ENCODE measurements at places on chromosomes 6 and 20.

GRCh38 chr6:38192487-38192886 lies 373.0 kb downstream of the ZFAND3 start:
- no peak for DNase-seq

GRCh38 chr6:127367023-127367375 lies 23.6 kb upstream of the ECHDC1 start:
- no peak for DNase-seq

DNA sequence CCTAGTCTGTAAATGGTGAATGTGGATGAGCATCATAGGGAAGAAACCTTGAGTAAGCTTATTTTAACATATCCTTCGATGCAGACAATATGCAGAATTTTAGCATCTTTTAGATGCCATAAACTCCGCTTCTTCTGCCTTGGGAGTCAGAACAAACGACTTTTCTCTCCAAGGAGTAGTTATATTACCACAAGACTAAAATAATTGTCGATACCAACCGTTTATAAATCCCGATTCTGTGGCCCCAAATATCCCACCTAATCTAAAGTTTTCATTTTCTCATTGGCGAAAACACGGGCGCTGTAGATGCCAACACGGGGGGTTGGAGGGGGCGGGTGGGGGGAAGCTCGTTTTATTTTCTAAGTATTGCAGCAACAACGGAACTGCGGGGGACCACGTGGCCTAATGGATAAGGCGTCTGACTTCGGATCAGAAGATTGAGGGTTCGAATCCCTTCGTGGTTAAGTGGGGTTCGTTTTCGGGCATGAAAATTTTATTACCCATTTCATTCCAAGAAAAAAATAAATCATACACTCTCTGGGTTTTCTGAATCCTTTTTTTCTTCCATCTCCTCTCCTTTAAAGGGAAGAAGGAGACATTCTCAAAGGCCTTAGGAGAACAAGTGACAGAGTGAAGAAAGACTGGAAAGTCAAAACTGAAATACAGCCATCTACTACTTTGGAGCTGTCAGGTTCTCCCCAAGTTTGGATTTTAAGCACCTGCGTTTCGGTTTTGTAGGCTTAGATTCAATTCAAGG lies 65.5 kb upstream of the BTN3A2 start:
- no peak for DNase-seq

DNA sequence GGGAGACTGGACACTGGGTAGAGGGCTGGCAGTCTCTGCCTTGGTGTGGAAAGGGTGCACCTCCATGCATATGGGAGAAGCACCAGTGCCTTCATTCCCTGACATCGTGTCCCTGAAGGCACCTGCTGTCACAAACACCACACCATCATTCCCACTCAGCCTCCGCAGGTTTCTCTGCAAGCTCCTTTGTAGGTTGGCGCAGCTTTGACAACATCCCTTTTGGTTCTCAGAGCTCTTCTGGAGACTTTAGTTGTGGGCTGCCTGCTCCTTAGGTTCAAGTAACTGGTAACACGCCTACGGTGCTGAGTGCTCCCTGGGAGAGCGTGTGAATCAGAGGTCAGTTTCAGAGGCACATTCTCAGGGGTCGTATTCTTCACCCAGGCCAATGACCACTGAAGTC lies 50.2 kb upstream of the TULP4 start:
- DNase-seq: no peak

DNA sequence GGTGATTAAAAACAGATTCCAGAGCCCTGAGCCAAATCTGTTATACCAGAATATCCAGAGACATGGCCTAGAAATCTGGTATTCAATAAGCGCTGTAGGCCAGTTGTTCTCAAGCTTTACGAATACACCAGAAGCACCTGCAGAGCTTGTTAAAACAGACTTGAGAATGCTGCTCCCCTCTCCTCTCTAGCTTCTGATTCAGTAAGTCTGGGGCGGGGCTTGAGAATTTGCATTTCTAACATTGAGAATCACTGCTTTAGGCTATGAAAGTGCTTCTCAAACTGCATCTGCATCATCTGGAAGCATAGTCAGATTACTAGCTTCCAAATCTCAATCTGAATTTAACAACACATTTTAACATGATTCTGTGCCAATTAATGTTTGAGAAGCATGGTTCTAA lies 20.5 kb upstream of the MAN1A1 start:
- DNase-seq: no peak

DNA sequence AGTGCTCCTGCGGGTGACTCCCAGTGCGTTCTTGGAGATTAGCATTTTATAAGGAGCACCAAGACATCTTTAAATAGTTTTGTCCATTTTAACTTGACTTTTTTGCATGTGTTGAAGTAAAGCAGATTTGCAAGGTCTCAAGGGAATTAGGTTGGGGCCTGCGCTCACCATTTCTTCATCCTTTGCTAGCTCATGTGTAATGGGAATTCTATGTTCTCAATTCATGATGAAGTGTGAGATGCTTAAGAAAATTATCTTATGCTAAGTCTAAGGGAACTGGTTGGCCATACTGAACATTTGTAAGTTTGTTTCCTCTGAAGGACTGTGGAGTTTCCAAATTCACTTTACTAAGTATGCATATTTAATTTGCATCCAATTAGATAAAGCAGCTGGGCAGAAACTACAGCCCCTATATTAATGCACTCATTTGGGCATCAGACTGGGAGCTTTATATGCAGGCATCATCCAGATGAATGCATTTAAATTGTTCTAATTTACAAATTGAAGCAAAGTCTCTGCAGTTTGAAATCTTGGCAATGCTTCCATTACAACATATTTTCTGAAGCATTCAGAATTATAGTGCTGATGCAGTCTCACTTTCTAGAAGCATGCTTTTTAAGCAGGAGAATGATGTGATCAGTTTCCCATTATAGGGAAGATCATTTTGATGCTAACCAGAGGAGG lies 108.3 kb upstream of the AKAP12 start:
- no peak for DNase-seq

DNA sequence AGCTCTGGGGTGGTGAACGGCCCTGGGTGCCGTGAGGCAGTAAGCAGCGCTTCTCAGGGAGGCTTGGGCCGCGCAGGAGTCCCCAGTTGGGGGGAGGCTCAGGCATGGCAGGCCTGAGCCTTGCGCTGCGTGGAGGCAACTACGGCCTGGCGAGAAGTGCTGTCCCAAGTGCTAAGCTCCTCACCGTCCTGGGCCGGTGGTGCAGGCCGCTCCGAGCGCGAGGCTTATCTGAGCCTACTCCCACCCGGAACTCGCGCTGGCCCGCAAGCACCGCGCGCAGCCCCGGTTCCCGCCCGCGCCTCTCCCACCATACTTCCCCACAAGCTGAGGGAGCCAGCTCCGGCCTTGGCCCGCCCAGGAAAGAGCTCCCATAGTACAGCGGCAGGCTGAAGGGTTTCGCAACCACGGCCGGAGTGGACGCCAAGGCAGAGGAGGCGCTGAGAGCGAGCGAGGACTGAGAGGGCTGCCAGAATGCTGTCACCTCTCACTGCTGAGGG lies 1.8 kb upstream of the WRNIP1 start:
- no peak for DNase-seq

- no peak for DNase-seq
Measured at GRCh38 chr6:13767121-13767808, 47.1 kb downstream of the MCUR1 start.

DNA sequence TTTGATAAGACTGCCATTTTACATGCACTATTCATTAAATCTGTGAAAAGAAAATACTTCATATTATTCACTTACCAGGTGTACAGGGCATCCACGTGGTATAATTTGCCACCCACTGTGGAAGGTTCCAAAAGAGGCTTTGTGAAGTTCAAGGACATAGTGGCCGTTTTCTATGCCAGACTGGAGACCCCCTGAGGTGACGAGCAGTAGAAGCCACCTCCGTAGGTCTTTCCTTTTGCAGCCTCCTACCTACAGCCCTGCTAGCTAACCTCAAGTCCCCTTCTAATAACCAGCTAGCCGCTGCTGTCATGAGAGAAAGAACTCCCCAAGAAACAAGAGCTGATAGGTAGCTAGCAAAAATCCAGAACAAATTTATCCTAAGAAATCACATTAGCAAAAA lies 110.5 kb downstream of the ARHGAP18 start:
- DNase-seq: no peak

GRCh38 chr20:60999250-60999649 lies 252.8 kb upstream of the CDH4 start:
- no peak for DNase-seq

DNA sequence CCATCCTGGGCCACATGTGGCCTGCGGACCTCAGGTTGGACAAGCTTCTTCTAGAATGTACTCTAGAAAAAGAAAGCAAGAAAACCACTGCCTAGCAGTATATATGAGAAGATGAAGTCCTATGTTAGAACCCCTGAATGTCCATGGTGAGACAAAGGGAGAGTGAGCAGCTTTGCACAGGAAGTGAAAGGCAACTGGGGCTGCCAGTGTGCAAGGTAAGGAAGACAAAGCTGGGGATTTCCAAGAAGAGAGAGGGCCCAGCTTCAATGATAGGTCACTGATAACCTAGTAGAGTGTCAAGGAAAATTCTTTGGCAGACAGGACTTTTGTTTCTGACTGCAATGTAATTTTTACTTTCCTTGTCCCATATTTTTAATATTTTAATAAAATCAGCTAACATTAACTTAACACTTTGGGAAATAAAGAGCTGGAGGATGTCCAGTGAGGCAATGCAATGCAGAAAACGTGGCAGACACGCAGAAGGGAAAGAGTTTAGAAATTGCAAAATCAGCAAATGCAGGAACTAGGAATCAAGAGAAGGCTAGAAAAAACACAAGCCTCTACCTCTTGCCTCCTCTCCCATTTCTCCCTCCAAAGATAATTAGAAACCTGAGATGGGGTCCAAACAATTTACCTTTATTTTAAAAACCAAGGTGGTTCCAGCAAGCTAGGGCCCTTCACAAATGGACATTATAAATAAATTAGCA lies 47.4 kb downstream of the CYP39A1 start:
- no peak for DNase-seq

DNA sequence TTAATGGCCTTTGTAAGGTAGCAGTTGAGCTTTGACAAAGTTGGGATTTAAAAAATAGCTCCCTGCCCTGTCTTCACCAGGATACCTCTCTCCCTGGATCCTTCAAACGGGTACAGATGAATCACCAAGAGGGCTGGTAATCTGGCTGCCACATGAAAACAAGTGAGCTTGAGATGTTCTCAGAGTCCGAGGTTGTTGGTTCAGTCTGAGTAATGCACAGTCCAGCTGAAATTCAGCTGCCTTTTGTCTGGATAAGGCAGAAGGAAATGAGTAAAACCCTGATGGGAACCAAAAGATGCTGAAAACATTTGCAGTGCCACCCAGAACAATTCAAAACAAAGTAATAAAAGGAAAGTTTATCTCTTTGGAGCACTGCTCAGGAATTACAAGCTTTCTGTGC lies 86.8 kb downstream of the GJA1 start:
- DNase-seq: no peak

GRCh38 chr20:1528811-1529210 lies 28.7 kb downstream of the SIRPD start:
- DNase-seq: no peak

GRCh38 chr6:81864124-81864523 lies 111.6 kb upstream of the TENT5A start:
- DNase-seq: no peak

GRCh38 chr6:44194326-44194725 lies 22.4 kb upstream of the MYMX start:
- no peak for DNase-seq

DNA sequence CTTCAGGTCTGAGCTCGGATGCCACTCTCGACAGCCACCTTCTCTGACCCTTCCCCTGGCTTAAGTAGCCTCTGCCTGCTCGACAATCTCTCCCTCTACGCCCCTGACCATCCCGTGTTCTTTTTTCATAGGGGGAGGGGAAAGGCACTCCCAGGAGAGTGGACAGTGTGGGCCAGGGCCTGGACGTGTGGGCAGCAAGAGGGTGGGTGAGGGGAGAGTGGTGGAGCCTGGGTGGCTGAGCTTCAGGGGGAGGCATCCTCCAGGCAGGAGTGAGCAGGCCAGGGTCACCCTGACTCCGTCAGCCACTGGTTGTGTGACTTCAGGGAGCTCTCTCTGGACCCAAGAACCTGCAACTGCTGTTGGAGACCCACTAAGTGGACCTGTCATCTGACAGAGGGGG lies 92.7 kb downstream of the CEBPB start:
- no peak for DNase-seq

DNA sequence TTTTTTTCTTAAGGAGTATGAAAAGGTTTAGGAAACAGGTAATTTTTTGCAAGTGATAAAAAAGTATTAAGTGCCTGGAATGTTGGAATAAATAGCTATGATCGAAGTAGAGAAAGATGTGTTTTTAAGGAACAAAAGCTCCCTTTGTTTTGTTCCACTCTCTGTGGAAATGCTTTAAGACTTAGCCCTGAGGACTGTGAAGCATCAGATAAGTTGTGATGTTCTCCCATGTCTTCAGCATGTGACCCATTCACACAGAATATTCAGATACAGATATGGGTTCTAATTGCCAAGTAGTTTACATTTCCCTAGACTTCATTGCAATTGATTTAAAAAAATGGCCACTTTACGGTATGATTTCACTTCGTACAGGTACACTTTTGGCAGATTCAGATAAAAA lies 80.6 kb downstream of the KCNQ5 start:
- DNase-seq: no peak

DNA sequence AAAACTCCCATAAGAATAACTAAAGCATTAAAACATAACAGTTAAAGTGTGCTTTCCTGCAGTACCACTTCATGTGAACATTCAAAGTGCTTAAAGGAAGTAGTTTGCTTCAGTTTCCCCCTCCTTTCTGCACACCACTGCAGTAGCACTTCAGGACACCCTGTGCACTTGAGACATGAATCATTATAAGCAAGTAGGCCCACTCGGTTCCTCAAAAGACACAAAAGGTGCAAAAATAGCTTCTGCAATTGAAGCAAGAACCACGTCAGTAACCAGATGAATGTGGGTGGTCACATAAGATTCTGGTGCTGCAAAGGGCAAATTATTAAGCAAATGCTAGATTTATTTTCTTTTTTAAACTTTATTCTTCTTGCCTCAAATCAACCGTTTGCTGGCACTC lies 160.6 kb downstream of the HIVEP2 start:
- DNase-seq: no peak

DNA sequence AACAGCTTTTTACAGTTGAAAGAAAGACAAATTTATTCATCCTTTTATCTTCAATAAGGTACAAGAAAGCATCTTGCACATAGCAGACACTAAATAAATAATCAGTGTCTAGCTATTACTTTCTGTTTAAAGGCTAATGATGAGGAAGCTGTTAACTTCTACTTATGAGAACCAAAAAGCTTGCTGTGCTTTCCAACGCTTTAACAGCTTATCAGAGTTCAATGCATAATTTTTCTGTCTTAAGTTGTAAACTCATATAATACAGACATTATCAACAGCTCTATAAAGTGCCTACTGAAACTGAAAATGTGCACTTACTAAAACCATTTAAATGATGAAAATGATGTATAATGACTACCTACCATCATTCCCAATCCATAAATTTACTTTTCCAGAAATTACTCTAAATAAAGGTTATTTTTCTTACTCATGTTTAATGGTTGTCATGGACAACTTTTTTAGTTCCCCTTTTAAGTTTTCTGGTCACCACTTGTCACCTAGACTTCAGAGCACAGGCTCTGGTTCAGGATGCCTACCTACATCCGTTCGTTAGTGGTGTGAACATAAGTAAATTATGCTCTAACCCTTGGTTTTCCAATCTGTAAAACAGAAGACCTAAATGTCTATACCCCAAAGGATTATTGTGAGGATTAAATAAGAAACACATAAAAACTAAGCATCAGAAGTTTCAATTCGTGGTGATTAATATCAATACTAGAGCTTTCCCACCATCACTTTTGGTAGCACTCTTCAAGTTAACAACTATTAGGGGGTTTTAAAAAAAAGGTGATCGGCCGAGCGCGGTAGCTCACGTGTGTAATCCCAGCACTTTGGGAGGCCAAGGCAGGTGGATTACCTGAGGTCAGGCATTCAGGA lies 8.0 kb downstream of the PNISR start:
- no peak for DNase-seq
